NCI-H1436 treated with DMSO at 0.1 percent for 48 hours (cell line): ENCODE measurements at places on chromosomes 12 and 14.

- DNase-seq, result no peak
Measured at GRCh38 chr14:74531467-74531866, 37.9 kb downstream of the ISCA2 start.

DNA sequence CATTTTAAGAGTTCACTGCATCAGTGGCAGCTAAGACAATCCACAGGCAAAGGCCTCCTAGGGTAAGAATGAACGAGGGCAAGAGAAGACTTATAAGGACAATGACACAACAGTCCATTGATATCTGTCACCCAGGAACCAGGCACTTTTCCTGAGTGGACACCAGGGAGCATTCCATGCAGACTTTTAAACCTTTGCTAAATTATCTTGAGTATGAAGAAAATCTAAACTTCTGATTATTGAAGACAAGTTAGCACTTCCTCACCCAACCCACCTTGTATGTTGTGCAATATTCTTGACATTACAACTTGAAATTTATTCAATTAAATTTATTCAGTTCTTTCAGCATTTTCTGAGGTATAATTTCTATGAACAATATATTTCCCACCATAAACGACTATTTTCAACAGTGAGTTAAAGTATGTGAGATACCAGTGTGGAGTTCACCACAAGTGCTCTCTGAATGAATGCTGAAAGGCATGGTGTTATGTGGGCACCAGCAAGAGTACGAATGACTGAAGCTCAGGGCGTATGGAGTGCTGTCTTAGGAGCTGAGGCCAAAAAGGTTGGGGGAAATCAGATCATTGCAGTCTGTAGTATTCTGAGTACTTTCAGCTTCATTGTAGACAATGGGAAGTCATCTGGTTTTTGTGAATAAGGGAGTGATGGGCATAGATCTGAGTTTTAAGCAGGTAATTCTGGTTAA, 124.3 kb upstream of the LMNTD1 start:
- DNase-seq, result no peak

DNA sequence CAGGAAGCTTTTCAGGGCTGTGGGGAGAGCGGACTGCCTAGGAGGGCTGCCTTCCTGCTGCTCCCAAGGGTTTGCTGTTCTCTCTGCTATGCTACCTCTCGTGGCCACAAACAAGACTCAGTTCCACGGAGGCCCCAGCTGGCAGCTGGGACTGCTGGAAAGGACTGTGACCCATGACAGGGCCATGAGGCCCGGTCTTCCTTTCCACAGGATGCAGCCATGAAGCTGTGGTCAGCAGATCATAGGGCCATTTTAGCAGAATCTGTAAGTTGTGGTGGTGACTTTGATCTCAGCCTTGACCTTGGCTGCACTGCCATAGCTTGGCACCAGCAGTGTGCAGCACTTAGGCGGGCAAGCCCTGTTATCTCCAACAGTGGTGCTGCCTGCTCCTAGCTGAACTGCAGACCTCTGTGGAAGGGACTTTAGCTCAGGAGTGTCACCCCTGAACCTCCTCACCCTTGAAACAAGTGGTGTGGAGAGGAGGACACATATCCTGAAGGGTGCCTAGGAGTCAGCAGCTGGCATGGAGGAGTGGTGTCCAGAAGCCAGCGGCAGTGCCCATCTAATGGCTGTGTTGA, 12.3 kb downstream of the KRT80 start:
- DNase-seq, result no peak

GRCh38 chr12:94225506-94225905, 77.1 kb downstream of the PLXNC1 start:
- DNase-seq, result no peak

DNA sequence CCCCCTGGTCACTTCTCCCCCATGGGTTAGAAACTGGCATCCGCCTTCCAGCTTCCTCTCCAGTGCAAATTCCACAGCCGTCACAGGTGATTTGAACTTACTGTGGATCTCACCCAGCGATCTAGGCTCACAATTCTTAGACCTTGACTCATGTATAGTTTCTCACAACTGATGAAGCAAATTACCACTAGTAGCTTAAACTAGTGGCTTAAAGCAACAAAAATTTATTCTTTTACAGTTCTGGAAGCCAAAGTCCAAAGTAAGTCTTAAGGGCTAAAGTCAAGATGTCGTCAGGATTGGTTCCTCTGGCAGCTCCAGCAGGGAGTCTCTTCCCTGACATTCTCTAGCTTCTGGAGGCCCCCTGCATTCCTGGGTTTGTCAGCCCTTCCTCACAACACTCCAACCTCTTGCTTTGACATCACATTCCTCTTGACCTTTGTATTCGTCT, 117.4 kb downstream of the KTN1 start:
- DNase-seq, result no peak

DNA sequence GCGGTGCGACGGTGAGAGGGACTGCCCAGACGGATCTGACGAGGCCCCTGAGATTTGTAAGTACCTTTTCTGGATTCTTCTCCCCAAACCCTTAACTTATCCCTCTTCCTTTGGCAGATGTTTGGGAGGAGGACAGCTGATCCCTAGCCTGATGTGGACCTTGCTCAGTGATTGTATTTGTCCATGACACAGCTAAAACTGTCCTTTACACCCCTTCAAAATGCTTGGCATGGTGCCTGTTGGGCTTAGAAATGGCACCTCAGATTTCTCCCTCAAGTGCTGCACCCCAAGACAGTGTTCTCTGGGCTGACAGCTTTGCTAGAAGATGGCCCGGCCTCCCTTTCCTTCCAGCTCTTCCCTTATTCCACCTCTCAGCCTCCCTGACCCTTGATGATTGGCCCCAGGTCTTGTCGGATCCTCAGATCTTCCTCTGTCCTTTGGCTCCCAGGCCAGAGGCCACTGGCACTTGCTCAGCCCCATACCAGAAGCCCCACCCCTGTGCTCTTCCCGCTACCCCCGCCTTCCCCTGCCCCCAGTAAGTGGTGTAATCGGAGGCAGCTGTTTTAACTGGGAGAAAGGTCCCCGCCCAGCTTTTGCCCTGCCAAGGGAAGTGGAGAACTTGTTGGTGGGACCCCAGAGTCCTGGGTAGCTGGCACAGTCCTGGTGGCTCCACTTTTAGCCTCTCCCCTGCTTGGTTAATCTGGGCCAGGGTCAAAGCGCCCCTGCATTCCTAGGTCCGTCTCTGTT, 8.7 kb downstream of the LRP1-AS start:
- no peak for DNase-seq

DNA sequence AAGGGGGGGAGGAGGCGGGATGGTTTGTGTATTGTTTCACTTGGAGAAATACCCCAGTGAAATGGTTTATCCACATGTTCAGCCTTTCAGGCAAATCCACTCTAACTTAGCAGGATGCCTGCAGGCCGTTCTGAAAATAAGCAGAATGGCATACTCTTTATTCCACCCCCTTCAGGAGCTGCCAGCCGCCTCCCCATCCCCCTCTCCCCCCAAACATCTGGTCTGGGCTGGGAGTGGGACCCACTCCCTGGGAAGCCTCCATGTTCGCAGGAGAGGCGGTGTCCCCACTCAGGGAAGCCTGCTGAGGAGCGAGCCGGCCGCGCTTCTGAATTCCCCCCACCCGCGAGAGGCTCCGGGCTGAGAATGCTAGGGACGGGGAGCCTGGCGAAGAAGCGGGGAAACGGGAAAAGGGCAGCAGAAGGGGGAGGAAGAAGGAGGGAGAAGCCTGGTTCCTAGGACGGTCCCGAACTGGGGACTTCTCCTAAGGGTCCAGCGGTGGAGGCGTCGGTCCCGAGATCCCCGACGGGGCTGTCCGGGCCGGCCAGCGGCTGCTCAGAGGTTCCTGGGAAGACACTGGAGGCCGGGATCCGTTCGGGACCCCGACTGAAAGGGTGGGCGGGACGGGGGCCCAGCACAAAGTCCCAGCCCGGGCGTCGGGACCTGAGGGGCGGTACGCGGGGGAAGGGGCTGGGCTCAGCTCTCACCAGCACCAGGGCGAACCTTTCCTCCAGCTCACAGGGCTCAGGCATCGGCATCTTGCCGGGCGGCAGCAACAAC, 666 bp downstream of the FMNL3 start:
- DNase-seq, result no peak
